Stimulated activated CD8-positive, alpha-beta memory T cell treated with anti-CD3 and anti-CD28 coated beads, Interleukin-2, amount 100 ng/mL, for 1 hour (primary cell): ENCODE measurements at places on chromosomes 3 and 15.

GRCh38 chr15:88940110-88940675 is 27.0 kb upstream of the MFGE8 start:
- no peak for DNase-seq

- no peak for DNase-seq
Measured at GRCh38 chr15:23570486-23570885, 5.0 kb downstream of the MKRN3 start.

GRCh38 chr3:182920515-182921084 is 59.7 kb downstream of the DCUN1D1 start:
- no peak for DNase-seq

DNA sequence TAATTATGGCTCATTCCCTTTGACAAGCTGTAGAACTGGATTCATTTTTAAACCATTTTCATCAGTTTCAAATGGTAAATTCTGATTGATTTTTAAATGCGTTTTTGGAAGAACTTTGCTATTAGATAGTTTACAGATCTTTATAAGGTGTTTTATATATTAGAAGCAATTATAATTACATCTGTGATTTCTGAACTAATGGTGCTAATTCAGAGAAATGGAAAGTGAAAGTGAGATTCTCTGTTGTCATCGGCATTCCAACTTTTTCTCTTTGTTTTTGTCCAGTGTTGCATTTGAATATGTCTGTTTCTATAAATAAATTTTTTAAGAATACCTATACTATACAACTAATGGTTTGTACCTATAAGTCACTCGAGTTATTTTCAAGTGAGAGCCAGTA is 62.7 kb downstream of the PXYLP1 start:
- no peak for DNase-seq

DNA sequence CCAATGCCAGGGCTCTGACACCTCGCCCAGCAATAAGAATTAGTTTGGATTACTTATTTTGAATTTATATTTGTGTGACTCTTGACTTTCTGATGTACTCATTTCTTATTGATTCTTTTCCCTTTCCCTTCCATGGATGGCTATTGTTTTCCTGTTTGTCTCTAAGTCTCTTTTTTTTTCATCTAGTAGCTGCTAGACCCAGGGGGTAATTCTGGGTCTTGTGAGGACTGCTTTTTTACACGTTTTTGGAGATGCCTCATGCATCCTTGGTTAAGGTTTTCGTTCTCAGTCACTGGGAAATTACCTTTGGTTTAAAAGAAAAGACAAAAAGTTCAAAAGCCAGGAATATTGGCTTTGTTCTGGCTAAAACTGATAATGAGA is 70.2 kb upstream of the STRIT1 start:
- DNase-seq = no peak

DNA sequence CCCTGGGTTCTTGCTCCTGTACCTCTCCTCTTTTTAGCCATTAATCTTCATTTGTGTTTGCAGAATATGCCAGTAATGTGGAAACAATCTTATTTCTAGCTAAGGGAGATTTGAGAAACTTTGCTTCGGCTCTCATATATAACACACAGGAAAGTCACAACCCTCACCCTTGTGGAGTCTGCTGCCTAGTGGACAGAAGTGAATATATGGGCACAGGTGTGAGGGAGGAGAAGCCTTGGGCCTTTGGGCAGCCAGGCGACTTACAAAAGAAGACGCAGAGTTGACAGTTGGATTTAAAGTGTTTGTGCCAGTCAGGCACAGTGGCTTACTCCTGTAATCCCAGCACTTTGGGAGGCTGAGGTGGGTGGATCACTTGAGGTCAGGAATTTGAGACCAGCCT is 181.8 kb upstream of the TBL1XR1 start:
- no peak for DNase-seq

DNA sequence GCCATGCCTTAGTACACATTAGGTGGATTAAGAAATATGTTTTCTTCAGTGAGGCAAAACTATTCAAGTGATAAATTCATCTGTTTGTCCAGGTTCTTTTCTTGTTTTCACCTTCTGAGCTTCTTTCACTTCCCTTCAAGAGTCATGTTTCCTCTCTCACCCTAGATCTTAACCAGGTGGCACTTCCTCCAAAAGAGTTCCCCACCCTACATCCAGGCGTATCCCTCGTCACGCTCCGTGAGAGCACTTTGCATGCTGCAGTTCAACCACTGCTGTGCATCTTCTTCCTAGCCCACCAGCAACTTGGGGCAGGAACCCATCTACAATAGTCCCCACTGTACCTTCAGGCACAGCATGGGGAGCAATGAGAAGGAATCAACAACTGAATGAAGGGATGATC is 28.9 kb downstream of the OSBPL10 start:
- DNase-seq = no peak

DNA sequence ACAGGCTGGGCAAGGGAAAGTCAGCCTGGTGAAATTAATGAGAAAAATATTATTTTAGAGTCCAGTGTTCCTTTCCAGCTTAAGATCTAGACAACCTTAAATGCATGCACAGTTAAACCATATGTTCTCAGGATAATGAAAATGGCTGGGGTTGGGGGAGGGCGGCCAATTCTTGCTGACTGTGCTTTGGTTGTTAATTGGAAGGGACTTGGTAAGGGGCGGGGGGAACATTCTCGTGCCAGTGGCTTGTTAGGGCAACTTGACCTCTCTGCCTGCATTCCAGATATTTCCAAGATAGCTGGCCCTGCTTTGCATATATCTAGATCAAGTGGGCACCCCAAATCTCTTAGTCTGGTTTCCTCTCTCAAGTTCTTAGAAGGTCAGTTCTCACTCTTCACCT is 112.5 kb downstream of the TOP2B start:
- DNase-seq = no peak

- DNase-seq = no peak
Measured at GRCh38 chr3:35746492-35746891, 107.2 kb downstream of the ARPP21 start.

- DNase-seq = no peak
Measured at GRCh38 chr3:124814620-124815421, 72.3 kb downstream of the ITGB5 start.
